ENCODE measurements at places on chromosomes 16 and 17.

GRCh38 chr17:18968945-18969887, 17.3 kb downstream of the SLC5A10 start:
- DNase-seq = no peak

DNA sequence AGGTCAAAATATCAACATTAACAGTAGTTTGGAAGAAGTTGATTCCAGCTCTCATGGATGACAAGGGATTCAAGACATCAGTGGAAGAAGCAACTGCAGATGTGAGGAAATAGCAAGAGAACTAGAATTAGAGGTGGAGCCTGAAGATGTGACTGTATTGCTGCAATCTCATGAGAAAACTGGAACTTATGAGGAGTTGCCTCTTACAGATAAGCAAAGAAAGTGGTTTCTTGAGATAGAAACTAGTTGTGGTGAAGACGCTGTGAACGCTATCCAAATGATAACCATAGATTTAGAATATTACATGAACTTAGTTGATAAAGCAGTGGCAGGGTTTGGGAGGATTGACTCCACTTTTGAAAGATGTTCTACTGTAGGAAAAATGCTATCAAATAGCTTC, 67.8 kb downstream of the GOSR1 start:
- DNase-seq = no peak

DNA sequence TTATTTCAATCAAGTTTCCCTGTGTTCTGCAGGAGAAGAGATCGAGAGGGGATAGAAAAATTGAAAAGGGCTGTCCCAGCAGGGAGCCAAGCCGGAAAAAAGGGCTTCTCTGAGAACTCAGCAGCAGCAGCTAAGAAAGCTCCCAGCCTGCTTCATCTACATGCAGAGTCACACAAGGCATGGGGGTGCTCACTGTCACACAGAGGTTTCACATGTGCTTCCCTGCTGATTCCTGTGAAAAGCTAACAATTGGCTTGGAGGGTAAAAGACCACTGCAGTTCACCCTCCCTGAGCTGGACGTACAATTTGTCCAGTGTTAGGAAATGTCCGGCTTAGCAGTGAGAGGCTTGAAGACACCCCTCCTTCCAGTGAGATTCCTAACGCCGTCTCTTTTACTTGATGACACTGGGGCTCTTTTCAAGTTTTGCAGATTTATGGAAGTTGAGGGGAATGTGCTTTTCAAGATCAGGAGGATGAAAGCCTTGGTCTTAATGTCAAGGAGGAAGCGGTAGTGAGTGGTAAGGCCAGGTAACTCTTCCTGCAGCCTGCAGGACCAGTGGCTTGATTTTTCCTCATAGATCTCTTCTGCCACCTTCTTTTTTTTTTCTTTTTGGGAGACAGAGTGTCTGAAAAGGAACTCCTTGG, 85.6 kb downstream of the WNT3 start:
- no peak for DNase-seq

GRCh38 chr17:42522263-42522790, 13.7 kb upstream of the NAGLU start:
- no peak for DNase-seq

DNA sequence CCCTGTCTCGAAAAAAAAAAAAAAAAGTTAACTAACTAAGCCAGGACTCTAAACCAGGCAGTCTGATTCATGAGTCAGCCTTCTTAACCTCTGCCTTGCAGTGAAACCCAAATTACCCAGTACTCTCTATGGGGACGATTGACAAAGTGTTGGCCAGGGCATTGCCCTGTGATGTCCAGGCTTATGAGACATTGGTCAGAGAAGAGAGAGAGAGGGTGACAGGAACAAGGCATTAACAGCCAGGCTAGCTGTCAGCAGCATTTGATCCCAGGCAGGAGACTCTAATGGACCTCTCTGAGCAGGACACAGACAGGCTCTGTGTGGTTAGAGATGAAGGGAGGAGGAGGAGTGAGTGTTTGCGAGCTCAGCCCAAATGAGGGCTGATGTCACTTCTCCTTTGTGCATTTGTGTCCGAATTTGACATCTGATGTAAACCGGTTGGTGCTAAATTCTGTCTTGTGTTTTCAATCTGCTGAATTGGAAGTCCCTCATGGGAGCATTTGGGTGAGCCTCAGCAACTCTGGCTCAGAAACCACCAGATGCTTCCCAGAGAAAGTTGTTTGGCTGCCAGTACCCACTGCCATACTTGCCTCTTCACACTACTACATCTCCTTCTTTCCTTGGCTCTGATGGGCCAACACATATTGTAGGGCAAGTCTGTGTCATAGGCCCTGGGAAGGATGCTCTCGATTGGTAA, 4.3 kb upstream of the MYL4 start:
- DNase-seq = peak; percentile 40

DNA sequence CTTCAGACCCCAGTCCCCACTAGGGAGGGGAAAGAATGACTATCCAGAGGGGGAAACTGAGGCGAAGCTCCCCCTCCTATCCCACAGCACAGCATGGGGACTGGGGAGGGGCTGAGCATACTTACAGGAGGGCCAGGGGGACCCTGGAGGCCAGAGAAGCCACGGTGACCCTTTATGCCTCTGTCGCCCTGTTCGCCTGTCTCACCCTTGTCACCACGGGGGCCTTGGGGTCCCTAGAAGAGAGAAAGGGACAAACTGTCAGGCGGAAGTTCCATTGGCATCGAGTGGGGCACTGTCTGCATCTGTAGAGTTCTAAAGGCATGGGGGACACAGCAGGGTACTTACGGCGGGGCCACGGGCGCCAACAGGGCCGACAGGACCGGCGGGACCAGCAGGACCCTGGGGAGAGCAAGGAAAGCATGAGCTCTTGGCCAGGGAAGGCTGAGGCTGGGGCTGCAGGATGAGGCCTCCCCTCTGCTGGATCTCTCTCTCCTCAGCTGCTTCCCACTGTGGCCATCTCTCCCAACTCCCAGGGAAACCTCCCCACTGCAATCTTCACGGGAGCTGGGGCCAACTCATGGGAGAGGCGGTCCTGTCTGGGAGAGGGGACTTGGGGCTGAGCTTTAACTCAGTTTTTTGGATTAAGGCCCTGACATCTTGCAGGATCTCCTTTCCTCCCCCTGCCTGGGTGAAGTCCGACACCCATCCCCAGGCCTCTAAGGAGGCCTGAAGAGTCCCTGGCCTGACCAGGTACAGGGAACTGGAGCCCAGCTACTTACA, 13.5 kb downstream of the COL1A1 start:
- no peak for DNase-seq

- DNase-seq = no peak
Observed at GRCh38 chr16:12468552-12468951, 335.1 kb downstream of the CPPED1 start.

DNA sequence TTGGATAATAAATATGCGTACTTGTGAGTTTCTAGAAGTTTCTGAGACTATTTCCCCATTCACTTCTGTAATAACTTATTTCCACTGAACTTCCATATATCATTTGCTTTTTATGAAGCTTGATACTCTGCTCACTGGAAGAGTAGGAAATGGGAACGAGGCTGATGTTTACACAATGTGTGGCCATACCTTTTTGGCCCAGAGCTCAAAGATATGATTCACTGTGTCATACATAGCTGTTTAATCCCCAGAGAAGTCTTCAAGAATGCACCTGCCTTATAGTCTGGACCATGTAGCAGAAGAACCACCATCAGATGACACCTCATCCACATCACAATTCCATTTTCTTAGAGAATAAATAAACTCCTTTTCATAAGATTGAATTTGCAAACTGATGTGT, 40.3 kb upstream of the TEKT3 start:
- no peak for DNase-seq

GRCh38 chr17:73792994-73793393, 148.7 kb upstream of the SDK2 start:
- no peak for DNase-seq

- DNase-seq = no peak
Observed at GRCh38 chr17:32492648-32493289, 6.0 kb downstream of the CDK5R1 start.

DNA sequence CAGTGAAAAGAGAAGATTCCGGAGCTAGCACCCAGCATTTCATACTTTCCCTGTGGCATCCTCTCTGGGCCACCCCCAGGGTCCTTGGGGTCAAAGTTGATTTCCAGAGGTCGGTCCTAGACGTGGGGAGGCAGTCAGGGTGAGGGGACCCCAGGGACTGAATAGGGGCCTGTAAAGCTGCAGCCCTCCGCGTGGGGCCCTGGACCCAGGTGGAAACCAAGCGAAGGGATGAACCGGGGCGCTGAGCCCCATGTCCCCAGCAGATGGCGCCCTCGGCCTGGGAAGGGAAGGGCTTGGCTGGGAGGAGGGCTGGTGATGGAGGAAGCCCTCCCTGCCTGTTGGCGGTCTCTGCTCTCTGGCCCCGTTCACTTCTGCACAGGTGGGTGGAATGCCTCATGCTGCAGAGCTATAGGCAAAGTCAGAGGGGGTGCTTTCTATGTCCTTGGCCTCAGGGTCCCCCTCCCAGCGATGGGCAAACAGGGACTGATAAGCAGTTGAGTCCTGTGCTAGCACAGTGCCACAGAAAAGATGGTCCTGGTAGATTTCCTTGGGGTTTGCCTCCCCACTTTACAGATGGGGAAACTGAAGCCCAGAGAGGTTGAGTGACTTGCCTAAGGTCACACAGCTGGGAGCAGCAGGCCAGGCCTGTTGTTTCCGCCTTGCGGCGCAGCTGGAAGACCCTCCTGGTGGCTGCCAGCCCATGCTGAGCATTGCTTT, 163.4 kb upstream of the CIBAR2 start:
- DNase-seq = peak; percentile 39

GRCh38 chr17:269616-270514, 82.7 kb downstream of the RPH3AL start:
- no peak for DNase-seq

- no peak for DNase-seq
Observed at GRCh38 chr17:14150619-14151018, 81.3 kb downstream of the COX10 start.

- DNase-seq = no peak
Observed at GRCh38 chr16:73874324-73874723, 422.3 kb upstream of the PSMD7 start.

GRCh38 chr16:5634666-5635180, 537.1 kb upstream of the EEF2KMT start:
- DNase-seq = no peak

DNA sequence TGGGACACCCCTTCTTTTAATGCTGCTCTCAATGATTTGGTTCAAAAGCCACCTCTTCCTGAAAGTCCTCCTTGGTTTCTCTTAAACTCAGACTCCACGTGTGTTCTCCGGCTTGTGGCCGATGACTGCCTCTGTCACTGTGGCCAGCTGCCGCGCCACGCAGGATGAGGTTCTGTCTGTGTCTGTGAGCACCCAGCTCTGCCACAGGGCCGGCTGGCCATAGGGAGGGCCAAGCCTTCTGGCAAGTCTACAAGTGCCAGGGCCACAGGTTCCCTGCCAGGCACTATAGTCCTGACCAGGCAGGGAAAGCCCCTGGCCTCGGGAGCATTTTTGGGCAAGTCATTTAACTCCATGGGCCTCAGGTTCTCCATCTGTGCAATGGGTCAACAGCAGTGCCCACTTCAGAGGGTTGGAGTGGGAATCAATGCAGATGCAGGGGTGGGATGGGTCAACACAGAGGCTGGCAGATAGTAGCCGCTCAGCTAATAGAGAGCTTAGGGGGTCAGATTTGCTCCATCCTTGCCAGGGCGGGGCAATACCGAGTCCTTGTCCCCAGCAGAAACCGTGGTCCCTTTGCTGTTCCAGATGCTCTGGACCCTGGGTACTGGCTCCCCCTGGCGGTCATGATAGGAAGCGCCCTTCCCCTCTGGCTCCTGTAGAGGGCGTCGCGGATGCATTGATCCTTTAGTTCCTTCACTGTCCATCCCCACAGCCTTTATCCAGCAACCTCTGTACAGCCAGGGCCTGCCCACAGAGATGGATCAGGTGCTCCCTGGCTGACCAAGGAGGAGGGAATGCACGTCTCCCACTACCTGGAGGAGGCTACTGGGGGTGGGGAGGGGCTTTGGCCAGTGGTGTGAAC, 19.3 kb upstream of the ADGRG3 start:
- DNase-seq = peak; percentile 69

GRCh38 chr17:39591958-39592954, 15.5 kb downstream of the NEUROD2 start:
- DNase-seq = peak; percentile 33

DNA sequence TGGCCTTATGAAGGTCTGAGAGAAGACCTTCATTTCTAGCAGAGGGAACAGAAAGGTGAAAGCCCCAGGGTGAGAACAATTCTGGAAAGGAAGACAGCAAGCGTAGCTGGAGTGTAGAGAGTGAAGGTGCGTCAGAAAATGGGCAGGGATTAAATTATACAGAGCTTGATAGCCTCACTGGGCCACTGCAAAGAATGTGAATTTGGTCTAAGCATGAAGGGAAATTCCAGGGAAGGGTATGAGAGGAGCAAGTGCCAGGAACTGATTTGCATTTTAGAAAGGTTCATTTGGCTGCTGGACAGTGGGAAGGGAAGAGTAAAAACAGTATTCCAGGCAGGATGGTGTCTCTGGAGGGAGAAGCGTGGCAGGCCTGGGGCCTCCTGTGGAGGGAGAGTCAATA, 274.1 kb upstream of the ASIC2 start:
- DNase-seq = no peak

GRCh38 chr17:34892461-34893249, 68.6 kb downstream of the CCT6B start:
- no peak for DNase-seq

DNA sequence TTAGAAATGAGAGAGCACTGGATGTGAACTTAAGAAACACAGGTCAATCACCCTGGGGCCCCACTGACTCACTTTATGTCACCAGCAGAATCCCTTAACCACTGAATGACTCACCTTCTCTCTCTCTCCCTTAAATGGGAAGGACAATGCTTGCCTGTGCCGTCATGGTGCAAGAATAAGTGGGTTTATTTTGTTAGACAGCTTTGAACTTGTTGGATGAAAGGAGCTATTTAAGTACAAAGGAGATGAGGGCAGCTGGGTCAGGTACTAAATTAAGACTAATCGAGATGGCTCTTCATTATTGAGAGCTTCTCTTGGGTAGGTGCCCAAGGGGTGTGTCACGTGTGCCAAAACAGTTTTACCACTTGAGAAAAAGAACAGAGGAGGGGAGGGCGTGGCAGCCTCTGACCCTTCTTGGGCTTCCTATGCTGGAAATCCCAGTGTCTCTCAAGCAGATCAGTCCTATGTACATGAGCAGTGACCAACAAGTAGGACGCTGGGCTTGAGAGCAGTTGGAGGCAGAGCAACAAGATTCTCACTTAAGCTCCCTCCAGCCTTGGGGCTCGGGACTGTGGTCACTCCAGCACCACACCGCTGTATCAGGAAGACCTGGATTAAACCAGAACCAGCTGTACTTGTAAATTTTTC, 6.7 kb upstream of the KRT31 start:
- DNase-seq = no peak

- DNase-seq = no peak
Observed at GRCh38 chr17:71213936-71214335, 906.9 kb upstream of the SOX9 start.
